Activated CD4-positive, alpha-beta T cell treated with anti-CD3 and anti-CD28 coated beads for 36 hours (primary cell): ENCODE measurements at places on chromosomes 1 and 21.

DNA sequence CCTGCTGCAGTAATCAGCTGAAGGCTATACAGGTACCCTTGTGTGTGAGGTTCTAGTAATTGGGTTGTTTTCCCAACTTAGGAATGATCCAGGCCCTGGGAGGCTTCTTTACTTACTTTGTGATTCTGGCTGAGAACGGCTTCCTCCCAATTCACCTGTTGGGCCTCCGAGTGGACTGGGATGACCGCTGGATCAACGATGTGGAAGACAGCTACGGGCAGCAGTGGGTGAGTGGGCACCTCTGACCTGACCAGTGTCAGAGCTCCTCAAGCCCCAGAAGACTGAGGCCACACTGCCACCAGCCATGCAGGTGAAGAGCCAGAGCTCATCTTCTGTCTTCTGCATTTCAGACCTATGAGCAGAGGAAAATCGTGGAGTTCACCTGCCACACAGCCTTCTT lies 27.7 kb downstream of the ATP1A1 start:
- H3K4me3 ChIP-seq: no peak overlapping the region
- DNase-seq: no peak
- no peaks in the 10 kb centered on the region for H3K27me3 ChIP-seq
- H3K4me1 ChIP-seq: peaks cover 9% of the 10 kb centered on the region

GRCh38 chr1:191176131-191176530 lies 698.5 kb upstream of the BRINP3 start:
- H3K4me1 ChIP-seq: no peaks in the 10 kb centered on the region
- H3K36me3 ChIP-seq: no peaks in the 10 kb centered on the region
- no peak overlapping the region for H3K4me3 ChIP-seq
- no peaks in the 10 kb centered on the region for H3K27me3 ChIP-seq

DNA sequence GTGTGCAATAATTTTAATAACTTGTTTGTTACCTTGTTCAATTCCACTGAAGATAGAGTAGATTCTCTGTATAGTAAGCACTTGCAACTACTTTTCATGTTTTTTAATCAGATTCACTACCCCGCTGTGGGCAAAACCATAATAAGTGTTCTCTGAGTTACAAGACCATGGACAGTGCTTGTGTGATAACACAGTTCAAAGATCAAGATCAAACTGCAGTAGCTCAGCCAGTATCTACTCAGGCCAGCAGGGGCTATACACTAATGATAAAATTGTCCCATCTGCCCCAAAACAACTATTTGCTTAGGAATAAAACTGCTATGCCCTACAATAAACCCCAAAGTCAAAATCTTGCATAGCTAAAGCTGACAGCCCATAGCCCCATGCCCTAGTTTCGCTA lies 129.6 kb downstream of the LRRC7 start:
- H3K27me3 ChIP-seq: no peaks in the 10 kb centered on the region
- no peaks in the 10 kb centered on the region for H3K4me1 ChIP-seq
- no peak overlapping the region for H3K27ac ChIP-seq

- H3K4me3 ChIP-seq: no peak overlapping the region
- H3K4me1 ChIP-seq: peaks cover 2% of the 10 kb centered on the region
- H3K27me3 ChIP-seq: no peaks in the 10 kb centered on the region
These were observed 48.2 kb downstream of the RPAP2 start for GRCh38 chr1:92346866-92347640.
